ENCODE measurements at places on chromosomes 12 and 14. TPM values are rescaled to one million over a fixed set of nuclear protein-coding genes. Genes with fewer than 3 reads are reported as not detected.
A peak's percentile ranks its signal among the peaks of the same experiment; 100 is the strongest.

- H3K4me1 ChIP-seq = no peaks in the 10 kb centered on the region
- H3K4me3 ChIP-seq = no peak overlapping the region
- no peak for DNase-seq
- H3K27me3 ChIP-seq = no peaks in the 10 kb centered on the region
- no peaks in the 10 kb centered on the region for H3K36me3 ChIP-seq
Observed at GRCh38 chr12:114319422-114319821, 86.5 kb downstream of the TBX5 start.

DNA sequence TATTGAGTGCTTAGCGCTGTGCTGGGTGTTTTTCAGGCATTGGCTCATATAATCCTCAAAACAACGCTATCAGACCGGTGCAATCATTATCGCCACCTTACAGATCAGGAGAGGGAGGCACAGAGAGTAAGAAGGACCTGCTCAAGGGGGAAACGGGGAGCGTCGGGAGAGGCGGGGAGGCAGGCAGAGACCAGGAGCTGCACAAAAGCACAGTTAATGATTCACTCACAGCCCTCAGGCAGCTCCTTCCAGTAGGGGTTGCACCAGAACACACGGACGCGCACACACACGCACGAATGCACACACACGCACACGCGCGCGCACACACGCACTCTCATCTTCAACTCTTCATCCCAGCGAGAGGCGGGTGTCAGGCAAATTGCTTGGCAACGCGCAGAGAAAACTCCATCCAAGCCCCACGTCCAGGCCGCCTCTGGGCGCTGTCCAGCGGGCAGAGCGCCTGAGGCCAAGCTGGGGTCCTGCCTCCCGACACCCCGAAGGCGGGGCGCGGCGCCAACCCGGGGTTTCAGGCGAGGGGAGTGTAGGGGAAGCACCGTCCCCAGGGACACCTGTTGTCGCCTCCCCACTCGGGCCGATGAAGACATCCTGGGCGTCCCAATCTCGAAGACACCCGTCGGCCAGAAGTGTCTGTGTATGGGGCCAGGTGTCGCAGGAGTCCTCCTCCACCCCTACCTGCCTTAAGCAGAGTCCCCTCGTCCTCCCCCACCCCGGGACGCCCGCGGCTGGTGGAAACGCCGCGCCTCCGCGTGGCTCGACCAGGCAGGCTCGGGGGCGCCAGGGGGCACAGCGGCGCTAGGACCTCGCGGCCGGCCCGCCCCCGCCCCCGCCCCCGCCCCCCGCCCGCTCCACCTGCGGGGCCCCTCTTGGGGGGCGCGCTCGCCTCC is 35.5 kb upstream of the STON2 start:
- H3K27me3 ChIP-seq = peaks cover 29% of the 10 kb centered on the region
- H3K36me3 ChIP-seq = no peaks in the 10 kb centered on the region
- peaks cover 15% of the 10 kb centered on the region for H3K4me1 ChIP-seq
- H3K4me3 ChIP-seq = peak overlapping the region; percentile 19
- H3K27ac ChIP-seq = no peak overlapping the region
- peak; percentile 42 for DNase-seq

GRCh38 chr12:58500399-58500798 is 419.9 kb downstream of the LRIG3 start:
- no peak overlapping the region for H3K4me3 ChIP-seq
- H3K27ac ChIP-seq = no peak overlapping the region
- H3K4me1 ChIP-seq = no peaks in the 10 kb centered on the region
- DNase-seq = no peak
- no peaks in the 10 kb centered on the region for H3K36me3 ChIP-seq

GRCh38 chr12:126772171-126772864 is 1494.7 kb upstream of the TMEM132C start:
- H3K36me3 ChIP-seq = no peaks in the 10 kb centered on the region
- H3K4me3 ChIP-seq = peak overlapping the region; percentile 36
- DNase-seq = peak; percentile 83
- no peaks in the 10 kb centered on the region for H3K27me3 ChIP-seq
- peak overlapping the region; percentile 49 for H3K27ac ChIP-seq
- peaks cover 12% of the 10 kb centered on the region for H3K4me1 ChIP-seq

DNA sequence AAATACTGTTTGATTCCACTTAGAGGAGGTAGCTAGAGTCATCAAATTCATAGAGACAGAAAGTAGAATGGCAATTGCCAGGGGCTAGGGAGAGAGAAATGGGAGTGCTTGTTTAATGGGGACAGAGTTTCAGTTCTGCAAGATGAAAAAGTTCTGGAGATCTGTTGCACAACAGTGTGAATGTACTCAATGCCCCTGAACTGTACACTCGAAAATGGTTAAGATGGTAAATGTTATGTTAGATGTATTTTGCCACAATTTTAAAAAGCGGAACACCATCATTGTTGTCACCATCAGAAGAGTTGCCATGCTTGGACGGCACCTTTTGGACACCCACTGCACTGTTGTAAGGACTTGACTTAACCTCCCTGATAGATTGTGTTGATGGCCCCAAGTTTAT is 106.9 kb downstream of the SCARB1 start:
- DNase-seq = no peak
- H3K4me3 ChIP-seq = no peak overlapping the region
- H3K27ac ChIP-seq = no peak overlapping the region
- H3K4me1 ChIP-seq = peaks cover 53% of the 10 kb centered on the region
- H3K27me3 ChIP-seq = peaks cover 19% of the 10 kb centered on the region

DNA sequence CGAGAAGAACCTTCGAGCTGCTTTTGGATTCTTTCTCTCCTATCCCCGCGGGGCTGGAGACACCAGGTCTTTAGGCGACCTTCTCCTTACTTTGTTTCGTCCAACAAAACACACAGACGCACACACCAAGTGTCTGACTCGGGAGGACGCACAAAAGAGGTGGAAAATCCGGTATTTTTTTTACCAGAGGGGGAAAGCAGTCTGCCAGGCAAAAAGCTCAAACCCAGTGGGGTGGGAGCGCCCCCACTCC is 2.1 kb downstream of the SIX4 start:
- no peak for DNase-seq
- no peaks in the 10 kb centered on the region for H3K36me3 ChIP-seq
- H3K4me3 ChIP-seq = peak overlapping the region; percentile 15
- peaks cover 53% of the 10 kb centered on the region for H3K27me3 ChIP-seq

DNA sequence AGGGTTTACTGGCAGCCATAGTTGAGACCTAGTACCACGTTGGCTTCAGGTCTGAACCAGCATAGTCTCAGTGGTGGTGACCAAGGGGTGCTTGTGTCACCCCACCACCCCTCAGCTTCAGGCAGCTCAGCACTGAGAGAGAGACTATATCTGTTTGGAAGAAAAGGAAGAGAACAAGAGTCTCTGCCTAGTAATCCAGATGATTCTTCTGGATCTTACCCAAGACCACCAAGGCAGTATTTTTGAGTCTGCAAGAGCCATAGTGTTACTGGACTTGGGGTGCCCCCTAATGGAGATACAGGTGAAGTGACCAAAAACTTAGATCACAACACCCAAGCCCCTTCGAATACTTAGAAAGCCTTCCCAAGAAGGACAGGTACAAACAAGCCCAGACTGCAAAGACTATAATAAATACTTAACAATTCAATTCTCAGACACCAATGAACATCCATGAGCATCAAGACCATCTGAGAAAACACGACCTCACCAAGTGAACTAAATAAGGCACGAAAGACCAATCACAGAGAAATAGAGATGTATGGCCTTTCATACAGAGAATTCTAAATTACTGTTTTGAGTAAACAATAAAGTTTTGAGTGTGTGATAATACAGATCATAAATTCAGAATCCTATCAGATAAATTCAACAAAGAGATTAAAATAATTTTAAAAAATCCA is 107.0 kb downstream of the HELB start:
- peak; percentile 74 for DNase-seq
- H3K36me3 ChIP-seq = no peaks in the 10 kb centered on the region
- H3K27me3 ChIP-seq = no peaks in the 10 kb centered on the region

- no peak for DNase-seq
- H3K27me3 ChIP-seq = no peaks in the 10 kb centered on the region
- H3K36me3 ChIP-seq = no peaks in the 10 kb centered on the region
- H3K4me1 ChIP-seq = no peaks in the 10 kb centered on the region
Observed at GRCh38 chr14:75823334-75823733, 158.5 kb downstream of the TGFB3 start.

GRCh38 chr12:46218322-46219095 is 50.3 kb downstream of the SLC38A1 start:
- no peak for DNase-seq
- H3K27me3 ChIP-seq = no peaks in the 10 kb centered on the region
- peaks cover 25% of the 10 kb centered on the region for H3K36me3 ChIP-seq
- peak overlapping the region; percentile 8 for H3K4me3 ChIP-seq
- H3K27ac ChIP-seq = peak overlapping the region; percentile 87

DNA sequence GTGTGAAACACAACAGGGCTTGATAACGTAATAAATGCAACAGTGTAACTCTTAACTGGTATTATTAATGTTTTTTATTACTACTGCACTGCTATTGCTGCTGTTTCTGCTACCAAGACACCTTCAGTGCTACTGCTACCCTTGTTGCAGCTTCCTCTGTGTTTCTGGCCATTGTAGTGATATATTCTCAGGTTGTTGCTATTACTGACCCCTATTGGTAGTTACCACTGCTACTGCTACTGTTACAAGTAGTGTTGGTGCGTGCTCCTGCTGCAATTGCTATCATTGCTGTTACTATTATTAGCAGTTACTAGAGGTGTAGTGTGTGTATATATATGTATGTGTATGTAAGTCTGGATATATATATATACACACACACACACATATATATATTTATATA is 87.2 kb upstream of the PTPRB start:
- no peak for DNase-seq
- no peaks in the 10 kb centered on the region for H3K27me3 ChIP-seq
- no peak overlapping the region for H3K27ac ChIP-seq

DNA sequence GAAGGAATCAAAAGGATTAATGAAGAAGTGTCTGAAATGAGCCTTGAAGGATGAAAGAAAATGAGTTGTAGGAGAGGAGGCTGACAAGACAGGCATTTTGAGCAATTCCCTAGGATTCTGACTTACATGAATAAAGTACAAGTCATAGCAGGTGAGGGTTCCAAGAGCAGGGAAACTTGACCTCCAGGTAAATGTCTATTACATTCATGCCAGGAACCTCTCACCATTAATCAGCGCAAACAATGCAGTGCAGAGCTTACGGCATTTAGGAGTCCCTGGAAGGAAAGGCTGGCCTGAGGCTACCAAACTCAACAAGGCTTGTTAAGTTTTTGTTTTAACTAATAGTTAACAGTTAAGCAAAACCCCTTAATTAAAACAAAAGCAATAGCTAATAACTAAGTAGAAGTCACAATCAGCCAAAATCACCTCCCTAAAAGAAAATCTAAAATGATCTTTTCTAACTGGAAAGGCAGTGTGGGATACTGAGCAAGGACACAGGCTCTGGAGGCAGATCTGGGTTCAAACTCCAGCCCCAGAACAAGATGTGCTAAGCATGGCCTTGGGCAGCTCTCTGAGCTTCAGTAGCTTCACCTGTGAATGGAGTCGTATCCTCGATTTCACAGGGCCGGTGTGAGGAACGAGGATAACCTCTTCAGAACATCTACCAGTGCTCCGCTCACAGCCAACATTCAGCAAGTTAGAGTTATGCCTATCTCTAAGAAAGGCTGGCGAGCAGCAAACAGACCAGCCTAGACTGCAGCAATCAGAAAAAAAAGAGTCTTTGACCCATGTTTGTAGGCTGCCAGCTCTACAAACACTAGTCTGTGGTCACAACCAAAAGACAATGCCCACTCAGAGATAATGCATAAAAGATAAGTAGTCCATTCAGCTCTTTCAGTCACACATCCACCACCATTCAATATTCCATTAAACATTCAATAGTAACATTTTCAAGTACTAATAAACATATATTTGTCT is 16.9 kb downstream of the PPTC7 start:
- H3K4me1 ChIP-seq = peaks cover 31% of the 10 kb centered on the region
- no peak overlapping the region for H3K27ac ChIP-seq
- no peak overlapping the region for H3K4me3 ChIP-seq
- no peaks in the 10 kb centered on the region for H3K36me3 ChIP-seq
- no peak for DNase-seq

- H3K4me3 ChIP-seq = no peak overlapping the region
- no peaks in the 10 kb centered on the region for H3K27me3 ChIP-seq
- no peaks in the 10 kb centered on the region for H3K36me3 ChIP-seq
- H3K4me1 ChIP-seq = no peaks in the 10 kb centered on the region
- no peak overlapping the region for H3K27ac ChIP-seq
Observed at GRCh38 chr12:32876004-32876403, 20.6 kb downstream of the PKP2 start.

DNA sequence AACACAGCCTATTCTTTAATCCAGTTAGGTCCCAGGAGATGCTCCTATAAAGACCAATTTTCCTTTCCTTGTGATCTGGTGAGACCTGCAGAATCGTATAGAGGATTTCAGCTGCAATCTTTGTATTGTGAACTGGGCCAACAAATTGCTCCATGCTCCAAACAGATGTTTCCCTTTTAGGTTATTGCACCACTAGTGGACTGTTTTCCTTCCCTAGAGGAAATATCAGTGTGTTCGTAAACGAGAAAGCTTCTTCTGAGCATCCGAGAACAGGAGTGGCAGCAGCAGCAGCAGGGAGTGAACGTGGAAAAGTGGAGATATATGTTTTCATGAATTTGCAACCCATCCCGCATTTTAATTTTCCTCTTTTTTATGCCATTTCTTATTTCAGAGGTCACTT is 344.1 kb upstream of the PDE3A start:
- DNase-seq = no peak
- no peak overlapping the region for H3K27ac ChIP-seq
- no peaks in the 10 kb centered on the region for H3K27me3 ChIP-seq
- no peaks in the 10 kb centered on the region for H3K4me1 ChIP-seq

GRCh38 chr12:52965337-52965731 is 16.4 kb downstream of the KRT18 start:
- peaks cover 9% of the 10 kb centered on the region for H3K27me3 ChIP-seq
- H3K36me3 ChIP-seq = no peaks in the 10 kb centered on the region
- no peak overlapping the region for H3K4me3 ChIP-seq
- no peak overlapping the region for H3K27ac ChIP-seq
- DNase-seq = no peak

DNA sequence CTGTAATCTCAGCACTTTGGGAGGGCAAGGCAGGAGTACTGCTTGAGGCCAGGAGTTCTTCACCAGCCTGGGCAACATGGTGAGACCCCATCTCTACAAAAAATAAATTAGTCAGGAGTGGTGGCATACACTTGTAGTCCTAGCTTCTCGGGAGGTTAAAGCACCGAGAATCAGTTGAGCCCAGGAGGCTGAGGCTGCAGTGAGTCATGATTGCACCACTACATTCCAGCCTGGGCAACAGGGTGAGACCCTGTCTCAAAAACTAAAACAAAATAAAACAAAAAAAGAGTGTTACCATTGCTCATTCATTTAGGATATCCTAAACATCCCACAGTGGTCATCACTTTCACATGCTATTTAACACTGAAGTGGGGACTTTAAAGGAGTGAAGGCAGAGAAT is 7.8 kb downstream of the NEK9 start:
- peaks cover 63% of the 10 kb centered on the region for H3K36me3 ChIP-seq
- H3K4me3 ChIP-seq = no peak overlapping the region
- no peaks in the 10 kb centered on the region for H3K4me1 ChIP-seq
- H3K27ac ChIP-seq = no peak overlapping the region
- no peak for DNase-seq
- H3K27me3 ChIP-seq = no peaks in the 10 kb centered on the region

- no peak overlapping the region for H3K4me3 ChIP-seq
- no peaks in the 10 kb centered on the region for H3K4me1 ChIP-seq
- no peak for DNase-seq
- H3K27ac ChIP-seq = no peak overlapping the region
Observed at GRCh38 chr12:67752226-67752732, 103.7 kb downstream of the DYRK2 start.

The KRT6A gene
- not detected for total RNA-seq

The TROAP gene
- 0.58 TPM for total RNA-seq

The TEX52 gene
- total RNA-seq = not detected

The P2RX2 gene
- not detected for total RNA-seq

The DDX51 gene
- total RNA-seq = 54.2 TPM

The ADAMTS20 gene
- not detected for total RNA-seq

The ASCL1 gene
- total RNA-seq = not detected

The DTX1 gene
- total RNA-seq = 1.7 TPM

The MAP3K9 gene
- 3.8 TPM for total RNA-seq

The LRTM2 gene
- not detected for total RNA-seq

The KRT79 gene
- 0.18 TPM for total RNA-seq
